Tibial nerve (tissue), 4 donors: ENCODE measurements at places on chromosomes 3 and 15. TPM values are rescaled to one million over a fixed set of nuclear protein-coding genes. Genes with fewer than 3 reads are reported as not detected.

GRCh38 chr3:46184469-46184868 lies 23.6 kb downstream of the CCR1 start:
- DNase-seq = no peak

DNA sequence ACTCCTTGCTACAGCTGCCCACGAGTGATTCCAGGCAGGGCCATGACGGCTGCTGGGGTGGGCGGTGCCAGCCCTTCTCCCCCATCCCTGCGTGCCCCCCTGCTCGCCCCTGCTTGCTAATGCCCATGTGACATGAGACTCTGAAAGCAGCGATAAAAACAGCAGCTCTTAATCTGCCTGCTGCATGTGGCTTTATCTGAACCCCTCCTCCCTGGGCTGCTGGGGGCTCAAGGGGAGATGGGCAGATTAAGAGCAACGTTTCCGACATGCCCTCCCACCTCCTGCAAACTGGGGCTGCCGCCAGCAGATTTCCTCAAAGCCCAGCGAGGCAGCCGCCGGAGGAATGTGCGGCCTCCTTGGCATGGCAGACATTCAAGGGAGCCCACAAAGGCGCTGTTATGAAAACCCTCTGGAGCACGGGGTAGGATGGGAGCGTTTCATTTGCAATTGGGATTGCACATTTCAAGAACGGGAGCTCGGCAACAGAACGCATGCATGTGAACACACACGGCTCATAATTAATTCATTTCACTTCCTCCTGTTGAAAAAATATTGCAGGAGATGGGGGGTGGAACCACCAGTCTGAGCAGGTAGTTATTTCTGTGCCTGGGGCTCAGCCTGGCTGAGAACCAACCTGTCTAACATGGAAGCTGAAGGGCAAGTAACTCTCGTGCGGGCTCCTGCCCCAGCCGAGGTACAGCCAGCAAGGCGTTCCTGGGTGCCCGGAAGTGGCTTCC lies 504.2 kb upstream of the PROK2 start:
- no peak for DNase-seq

DNA sequence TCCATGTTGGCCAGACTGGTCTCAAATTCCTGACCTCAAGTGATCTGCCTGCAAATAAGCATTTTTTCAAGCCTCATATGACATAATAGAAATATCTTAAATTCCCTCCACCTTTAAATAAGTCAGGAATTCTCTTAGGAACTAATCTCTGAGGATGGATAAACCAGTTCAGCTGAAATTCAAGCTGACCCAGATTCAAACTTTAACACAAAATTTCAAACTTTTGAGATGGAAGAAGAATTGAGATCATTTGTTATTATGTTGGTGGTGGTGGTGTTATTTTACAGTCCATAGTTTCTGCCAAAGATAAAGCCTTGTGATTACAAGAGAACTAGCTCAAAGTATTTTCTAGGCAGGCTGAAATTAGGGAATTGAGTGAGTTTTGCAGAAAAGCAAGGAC lies 85.5 kb downstream of the SSR3 start:
- DNase-seq = no peak

DNA sequence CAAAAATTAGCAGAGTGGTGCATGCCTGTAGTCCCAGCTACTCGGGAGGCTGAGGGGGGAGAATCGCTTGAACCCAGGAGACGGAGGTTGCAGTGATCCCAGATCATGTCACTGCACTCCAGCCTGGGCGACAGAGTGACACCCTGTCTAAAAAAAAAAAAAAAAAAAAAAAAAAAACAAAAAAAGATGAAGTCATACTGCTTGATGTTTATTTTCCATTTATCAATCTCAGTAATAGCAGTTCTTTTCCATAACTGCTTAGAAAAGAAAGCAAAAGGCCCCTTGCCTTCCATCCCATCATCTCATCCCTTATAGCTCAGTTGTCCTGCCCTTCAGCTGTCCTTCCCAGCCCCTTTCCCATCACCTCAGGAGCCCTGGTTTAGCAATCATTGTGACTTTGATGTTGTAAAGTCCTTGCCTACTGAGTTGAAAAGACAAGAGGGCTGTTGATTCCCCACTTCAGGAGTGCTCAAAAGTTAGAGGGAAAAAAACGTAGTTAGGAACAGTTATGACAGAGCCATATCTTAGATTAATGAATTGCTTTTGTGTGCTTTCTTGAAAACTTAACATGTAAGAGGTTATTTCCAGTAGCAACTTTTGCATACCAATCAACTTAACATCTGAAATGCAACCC lies 18.0 kb upstream of the THRB start:
- DNase-seq = no peak

GRCh38 chr15:64343841-64344240 lies 12.1 kb downstream of the CSNK1G1 start:
- no peak for DNase-seq

- no peak for DNase-seq
Observed at GRCh38 chr15:42604894-42605744, 29.7 kb downstream of the STARD9 start.

ZNF860 gene
- total RNA-seq = 1.4 TPM

C3orf52 gene
- 8.5 TPM for total RNA-seq

ANKUB1 gene
- 0.87 TPM for total RNA-seq

RPL22L1 gene
- total RNA-seq = 59.0 TPM
